Adrenal gland (tissue), 19 donors: ENCODE measurements at places on chromosomes 12 and 14. TPM values are rescaled to one million over a fixed set of nuclear protein-coding genes. Genes with fewer than 3 reads are reported as not detected.

GRCh38 chr14:59707778-59708561 is 131.4 kb upstream of the CCDC175 start:
- no peak for DNase-seq

GRCh38 chr12:88153959-88154358 is 11.9 kb downstream of the TMTC3 start:
- DNase-seq, result no peak

- no peak for DNase-seq
Measured at GRCh38 chr14:68681256-68682011, 111.4 kb downstream of the ZFP36L1 start.

DNA sequence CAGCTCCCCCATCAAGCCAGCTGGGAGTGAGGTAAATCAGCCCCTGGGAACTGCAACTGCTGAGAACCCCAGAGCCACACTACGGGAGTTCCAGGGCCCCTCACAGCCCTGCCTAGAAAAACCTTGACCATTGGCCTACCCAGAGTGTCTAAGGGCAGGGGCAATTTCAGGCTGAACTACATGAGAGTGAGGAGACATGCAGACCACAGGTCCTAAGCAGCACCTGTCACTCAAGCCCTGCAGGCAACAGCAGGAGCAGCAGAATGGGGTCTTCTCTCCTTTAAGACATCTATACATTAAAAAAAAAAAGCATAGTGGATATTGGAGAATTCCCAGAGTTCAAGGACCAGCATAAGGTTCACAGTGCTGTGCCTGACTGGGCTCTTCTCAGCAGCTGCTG is 4.9 kb downstream of the NCKAP5L start:
- no peak for DNase-seq

DNA sequence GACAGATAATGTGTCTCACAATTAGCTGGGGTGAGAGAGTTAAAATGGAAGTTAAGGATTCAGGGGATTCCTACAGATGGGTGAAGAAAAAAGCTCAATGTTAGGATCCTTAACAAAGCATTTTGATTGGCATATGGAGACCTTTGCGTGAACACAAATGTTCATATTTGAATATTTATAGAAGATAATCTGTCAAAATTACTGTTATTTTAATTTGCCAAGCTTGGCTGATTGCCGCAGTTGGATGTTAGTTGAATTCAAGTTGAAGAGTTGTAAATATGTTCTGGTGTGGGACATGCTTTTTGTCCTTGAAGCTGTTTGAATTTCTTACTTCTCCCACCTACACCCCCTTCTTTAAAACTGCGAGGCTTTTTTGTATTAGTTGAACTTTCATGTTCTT is 91.2 kb downstream of the FUT8 start:
- no peak for DNase-seq

- DNase-seq, result no peak
Measured at GRCh38 chr14:47186486-47186885, 488.9 kb downstream of the MDGA2 start.

The STK38L gene
- 10.2 TPM for polyA plus RNA-seq

The B4GALNT1 gene
- 1.0 TPM for polyA plus RNA-seq

The ADAM21 gene
- not detected for polyA plus RNA-seq

The C1R gene
- 425 TPM for polyA plus RNA-seq

The TCL1B gene
- 0.13 TPM for polyA plus RNA-seq
